ENCODE measurements at places on chromosomes 4 and X. TPM values are rescaled to one million over a fixed set of nuclear protein-coding genes. Genes with fewer than 3 reads are reported as not detected.

FOXR2 gene
- total RNA-seq, result not detected

AREG gene
- total RNA-seq, result 18.9 TPM

F8A3 gene
- total RNA-seq, result 5.0 TPM

DRD5 gene
- not detected for total RNA-seq

CLDN2 gene
- total RNA-seq, result 0.22 TPM

IL2 gene
- total RNA-seq, result not detected

GPR78 gene
- total RNA-seq, result not detected

PRDM8 gene
- total RNA-seq, result 10.1 TPM

ANOS1 gene
- 0.14 TPM for total RNA-seq

PHEX gene
- not detected for total RNA-seq

HMGN5 gene
- total RNA-seq, result 5.8 TPM

TMEM156 gene
- total RNA-seq, result 1.3 TPM

MAGEA11 gene
- not detected for total RNA-seq

MTMR8 gene
- 16.2 TPM for total RNA-seq

CXCL1 gene
- total RNA-seq, result 3.0 TPM

DRP2 gene
- total RNA-seq, result 0.23 TPM

MAOA gene
- 401 TPM for total RNA-seq

NDP gene
- not detected for total RNA-seq

SLC49A3 gene
- total RNA-seq, result 11.5 TPM

CD38 gene
- total RNA-seq, result 1.8 TPM

NEUROG2 gene
- total RNA-seq, result not detected

FAM47A gene
- total RNA-seq, result not detected

NHS gene
- 2.1 TPM for total RNA-seq

GATA1 gene
- not detected for total RNA-seq

SPANXB1 gene
- not detected for total RNA-seq

TENM3 gene
- total RNA-seq, result 19.2 TPM

DCAF8L2 gene
- not detected for total RNA-seq

INPP4B gene
- total RNA-seq, result 22.2 TPM

DDIT4L gene
- total RNA-seq, result 0.43 TPM

USP38 gene
- 38.4 TPM for total RNA-seq

C4orf36 gene
- 0.96 TPM for total RNA-seq

GAR1 gene
- total RNA-seq, result 15.9 TPM
